ENCODE measurements at places on chromosomes 3 and 15.

DNA sequence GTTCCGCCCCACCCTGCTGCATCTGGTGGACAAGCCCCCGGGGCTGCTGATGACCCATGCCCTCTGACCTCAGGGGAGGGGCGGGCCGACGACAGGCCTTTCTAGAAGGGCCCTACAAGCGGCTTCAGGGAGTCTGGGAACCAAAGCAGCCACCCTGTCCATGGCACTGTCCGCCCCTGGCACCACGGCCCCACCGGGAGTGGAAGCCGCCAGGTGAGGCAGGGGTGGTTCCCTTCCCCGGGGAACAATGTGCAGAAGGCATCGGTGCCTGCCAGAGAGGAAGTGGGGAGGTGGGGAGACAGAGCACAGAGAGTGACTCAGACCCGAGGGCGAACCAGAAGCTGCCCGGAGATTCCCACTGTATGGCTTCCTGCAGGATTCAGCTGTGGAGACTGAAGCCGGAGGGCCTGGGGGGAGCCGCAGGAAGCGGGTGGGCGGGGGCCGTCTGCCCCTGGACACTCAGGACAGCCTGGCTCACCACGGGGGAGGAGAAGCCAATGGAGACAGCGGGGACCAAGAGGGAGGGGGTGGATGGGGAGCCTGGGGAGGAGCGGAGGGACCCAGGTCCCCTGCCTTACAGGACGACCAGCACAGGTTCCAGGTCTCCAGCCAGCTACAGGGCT is 134.0 kb downstream of the TPRA1 start:
- no peak for DNase-seq

DNA sequence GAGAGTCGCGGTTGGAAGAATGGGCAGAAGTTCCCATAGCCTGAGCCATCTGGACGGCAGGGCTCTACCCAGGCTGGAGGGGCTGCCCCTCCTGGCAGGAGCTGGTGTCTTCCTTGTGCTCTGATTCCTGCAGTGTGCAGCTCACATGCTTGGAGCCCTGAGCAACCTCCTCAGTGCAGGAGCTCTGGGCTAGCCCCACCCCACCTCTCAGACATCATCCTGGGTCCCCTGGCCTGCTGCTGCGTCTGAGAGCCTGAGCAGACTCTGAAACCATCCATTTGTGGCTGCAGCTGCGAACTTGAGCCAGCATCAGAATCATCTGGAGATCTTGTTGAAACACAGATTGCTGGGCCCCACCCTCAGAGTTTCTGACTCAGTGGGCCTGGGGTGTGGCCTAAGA is 42.8 kb downstream of the POMGNT2 start:
- no peak for DNase-seq

DNA sequence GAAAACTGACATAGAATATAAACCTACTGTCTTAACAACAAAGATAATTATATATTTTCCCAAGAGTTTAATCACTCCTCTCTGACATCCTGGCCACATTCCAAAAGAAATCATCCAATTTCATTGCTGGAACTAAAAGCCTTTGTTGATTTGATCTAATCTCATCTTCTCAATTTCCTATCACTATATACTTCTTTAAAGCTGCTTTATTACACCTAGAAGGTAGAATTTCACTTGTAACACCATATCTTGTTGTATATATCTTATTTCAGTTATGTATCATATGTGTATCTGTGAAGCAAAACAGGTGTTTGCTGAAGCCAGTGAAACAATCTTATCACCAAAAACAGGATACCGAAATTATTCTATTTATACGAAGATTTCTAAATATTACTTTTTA is 740.2 kb downstream of the ROBO1 start:
- no peak for DNase-seq

DNA sequence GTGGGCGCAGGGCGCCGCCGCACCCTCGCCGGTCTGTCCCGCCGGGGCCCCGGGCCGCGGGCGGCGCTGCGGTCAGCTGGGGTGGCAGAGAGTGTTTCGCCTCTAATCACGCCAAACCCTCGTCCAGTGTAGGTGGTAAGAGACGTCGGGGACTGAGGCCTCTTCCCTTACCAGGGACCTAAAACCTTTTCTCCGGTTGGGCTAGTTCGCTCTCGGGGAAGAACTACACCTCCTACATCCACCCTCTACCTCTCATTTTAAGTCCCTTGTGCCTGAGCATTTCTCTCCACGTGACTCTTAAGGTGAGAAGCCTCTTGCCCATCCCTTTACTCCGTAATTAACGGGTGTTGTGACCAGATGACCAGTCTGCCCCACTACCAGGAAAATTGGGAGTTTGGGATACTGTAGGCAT is 520 bp downstream of the TMEM42 start:
- peak; percentile 31 for DNase-seq

- DNase-seq, result peak; percentile 70
These were observed 146.6 kb downstream of the TBL1XR1 start for GRCh38 chr3:177050501-177051237.

- no peak for DNase-seq
These were observed 559.3 kb upstream of the GRM7 start for GRCh38 chr3:6301626-6302025.

- DNase-seq, result no peak
These were observed 320.9 kb upstream of the RASGRP1 start for GRCh38 chr15:38885471-38885952.

DNA sequence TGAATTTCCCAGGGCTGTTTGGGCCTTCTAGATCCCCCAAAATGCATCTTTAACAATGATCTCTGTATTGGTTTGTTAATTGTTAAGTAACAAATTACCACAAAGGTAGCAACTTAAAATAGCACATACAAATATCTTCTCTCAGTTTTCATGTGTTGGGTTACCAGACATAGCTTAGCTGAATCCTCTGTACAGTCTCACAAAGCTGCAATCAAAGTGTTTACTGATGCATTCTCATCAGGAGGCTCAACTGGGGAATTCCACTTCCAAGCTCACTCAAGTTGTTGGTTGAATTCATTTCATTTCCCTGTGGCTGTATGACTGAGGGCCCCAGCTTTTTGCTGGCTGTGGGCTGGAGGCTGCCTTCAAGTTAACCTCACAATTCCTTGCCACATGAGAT is 297.6 kb downstream of the RPLP1 start:
- DNase-seq, result no peak

- DNase-seq, result no peak
These were observed 110.7 kb upstream of the CDIN1 start for GRCh38 chr15:36468746-36469145.

DNA sequence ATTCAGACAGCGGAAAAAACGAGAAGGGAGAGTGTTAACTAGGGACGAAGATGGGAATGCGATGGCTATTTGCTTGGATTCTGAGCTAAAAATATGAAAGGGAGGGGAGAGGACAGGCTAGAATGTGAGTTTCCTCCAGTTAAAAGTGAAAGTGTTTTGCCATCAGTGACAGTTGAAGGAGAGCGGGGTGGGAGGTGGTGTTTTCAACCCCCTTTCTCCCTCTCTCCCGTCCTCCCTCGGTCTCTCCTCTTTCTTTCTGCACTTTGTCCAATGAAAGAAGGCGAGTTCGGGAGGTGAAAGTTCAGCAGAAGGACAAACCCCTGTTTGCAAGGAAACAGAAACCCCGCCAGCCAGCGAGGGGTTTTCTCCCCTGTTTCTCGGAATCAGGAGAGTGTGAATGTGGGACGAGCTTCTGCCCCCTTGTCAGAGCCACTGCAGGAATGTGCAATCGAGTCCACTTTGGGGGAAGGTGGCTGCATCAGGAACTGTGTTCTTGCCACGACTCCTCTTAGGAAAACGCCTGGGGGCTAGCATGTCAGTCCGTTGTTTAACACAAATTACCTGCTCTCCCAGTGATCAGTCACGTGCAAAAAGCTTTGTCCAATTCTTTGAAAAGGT is 975 bp upstream of the FOXP1 start:
- peak; percentile 70 for DNase-seq

DNA sequence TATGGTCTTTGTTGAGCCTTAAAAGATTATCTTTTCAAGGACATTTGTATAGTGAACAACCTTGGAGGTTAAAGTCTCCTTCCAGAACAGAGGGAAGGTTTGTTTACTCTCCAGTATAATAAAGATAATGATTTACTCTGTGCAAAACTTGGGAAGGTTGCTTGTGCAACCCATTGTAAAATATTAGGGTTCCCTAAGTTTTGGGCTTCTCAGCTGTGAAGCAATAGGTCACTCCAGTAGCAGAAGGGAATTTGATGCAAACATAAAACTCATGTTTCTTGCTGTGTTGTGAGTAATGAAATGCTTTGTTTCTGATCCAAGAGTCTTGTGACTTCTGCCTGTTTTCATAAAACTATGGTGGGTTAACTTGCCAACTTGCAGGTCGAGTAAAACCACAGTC is 177.5 kb downstream of the SUCNR1 start:
- DNase-seq, result no peak

GRCh38 chr3:42274266-42274665 is 8.3 kb upstream of the CCK start:
- no peak for DNase-seq

DNA sequence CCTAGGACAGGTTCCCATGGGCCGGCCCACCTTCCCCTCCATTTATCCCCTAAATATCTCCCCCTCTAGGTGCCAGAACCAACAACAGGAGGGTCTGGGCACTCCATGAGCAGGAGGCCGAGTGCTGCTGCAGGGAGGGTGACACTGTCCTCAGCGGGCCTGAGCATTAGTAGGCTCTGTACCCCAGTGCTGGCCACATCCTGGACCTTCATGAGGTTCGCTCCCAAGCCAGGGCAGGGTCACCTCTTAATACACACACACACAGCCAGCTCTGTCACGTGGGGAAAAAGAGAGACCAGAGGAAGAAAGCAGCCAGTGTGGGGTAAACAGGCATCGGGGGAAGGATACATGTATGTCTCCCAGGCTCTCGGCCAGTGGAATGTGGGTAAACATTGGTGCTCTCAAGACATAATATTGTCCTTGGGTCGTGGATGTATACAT is 27.9 kb upstream of the SEMA3F start:
- DNase-seq, result no peak

GRCh38 chr15:29805043-29805707 is 17.1 kb downstream of the TJP1 start:
- DNase-seq, result no peak

DNA sequence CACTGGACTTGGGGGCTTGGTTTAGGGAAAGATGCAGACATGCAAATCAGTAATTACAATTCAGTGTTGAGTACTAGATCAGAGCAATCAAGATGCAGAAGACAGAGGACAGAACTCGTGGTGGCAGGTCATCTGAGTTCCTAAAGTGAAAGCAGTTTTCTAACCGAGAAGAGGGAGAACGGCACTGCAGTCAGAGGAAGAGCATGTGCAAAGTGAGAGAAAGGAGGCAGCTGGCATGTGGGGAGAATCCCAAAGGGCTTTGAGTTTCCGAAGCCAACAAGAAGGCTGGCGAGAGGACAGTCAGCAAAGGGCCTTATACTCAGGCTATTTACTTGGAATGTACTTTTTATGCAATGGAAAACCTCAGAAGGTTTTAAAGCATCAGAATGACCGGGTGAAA is 87.0 kb downstream of the ANP32A start:
- no peak for DNase-seq

DNA sequence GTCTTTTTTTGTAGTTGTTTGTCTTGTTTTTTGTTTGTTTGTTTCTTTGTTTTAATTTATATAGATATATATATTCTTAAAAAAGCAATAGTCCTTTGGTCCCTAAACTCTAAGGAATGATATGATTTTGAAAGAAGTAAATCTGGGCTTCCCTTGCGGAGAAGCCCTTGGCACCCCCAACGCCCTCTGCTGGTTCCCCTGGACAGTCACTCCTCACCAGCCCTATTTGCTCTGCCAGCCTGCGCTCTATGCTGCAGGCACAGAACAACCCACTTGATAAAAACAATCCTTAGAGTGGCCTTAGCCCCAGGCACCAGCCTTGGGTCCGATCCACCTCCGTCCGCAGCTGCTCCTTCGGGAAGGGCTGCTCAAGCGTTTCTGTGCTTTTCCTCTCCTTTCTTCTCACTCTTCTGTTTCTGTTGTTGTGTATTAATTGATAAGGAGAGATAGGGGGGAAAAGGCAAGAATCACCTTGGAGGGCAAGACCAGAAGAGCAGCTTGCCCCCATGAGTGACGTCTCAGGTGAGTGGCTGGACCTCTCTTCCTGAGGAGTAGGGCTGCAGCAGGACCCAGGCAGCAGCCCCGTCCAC is 13.7 kb upstream of the PARP6 start:
- peak; percentile 7 for DNase-seq

DNA sequence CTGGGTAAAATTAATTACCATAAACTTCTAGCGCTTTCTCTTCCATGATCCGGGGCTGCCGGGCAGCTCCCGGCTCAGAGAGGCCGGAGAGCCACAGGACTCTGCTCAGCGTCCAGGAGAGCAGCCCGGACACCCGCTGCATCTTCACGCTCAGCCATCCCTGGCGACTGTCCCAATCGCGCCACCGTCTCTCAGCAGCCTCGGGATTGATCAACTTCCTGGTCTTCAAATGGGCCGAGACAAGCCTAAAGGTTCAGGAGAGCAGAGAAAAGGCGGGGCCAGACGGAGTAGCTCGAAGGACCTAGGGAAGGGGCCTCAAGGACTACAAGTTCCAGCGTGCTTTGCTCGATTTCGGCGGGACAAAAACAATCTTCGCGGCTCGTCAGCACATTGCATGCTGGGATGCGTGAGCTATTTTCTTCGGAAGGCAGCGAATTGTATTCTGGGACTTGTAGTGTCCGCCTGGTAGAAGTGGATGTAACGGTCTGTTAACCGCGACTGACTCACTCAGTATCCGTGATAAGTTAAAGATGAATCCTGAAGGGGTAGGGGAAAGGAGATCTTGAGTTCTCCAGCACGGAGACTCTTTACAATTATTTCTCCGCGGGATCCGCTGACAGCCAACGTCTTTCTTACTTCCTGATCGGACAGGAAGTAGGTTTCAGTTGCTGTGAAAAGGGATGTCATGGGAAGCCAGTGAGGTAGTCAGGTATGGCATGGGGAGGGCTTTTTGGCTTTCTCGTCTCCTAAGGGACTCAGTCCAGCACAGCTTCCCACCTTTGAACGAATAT is at the start of gene CIAO2A:
Gene CIAO2A, minus strand, starts transcription at position 212 of the 791 bp plus-strand sequence. Its CDS starts 70 bp downstream, at position 142.
- DNase-seq, result peak; percentile 99

GRCh38 chr3:171256445-171257250 is 203.6 kb downstream of the TNIK start:
- no peak for DNase-seq

- DNase-seq, result no peak
These were observed 45.3 kb upstream of the SLCO2A1 start for GRCh38 chr3:134074790-134075567.

GRCh38 chr15:87549296-87549695 is 707.2 kb downstream of the NTRK3 start:
- no peak for DNase-seq

GRCh38 chr3:159432682-159433340 is 555.8 kb upstream of the IL12A start:
- no peak for DNase-seq

GRCh38 chr3:123449997-123450604 is 1.2 kb upstream of the ADCY5 start:
- DNase-seq, result no peak

GRCh38 chr3:54755756-54756155 is 172.1 kb downstream of the LRTM1 start:
- no peak for DNase-seq

- DNase-seq, result no peak
These were observed 30.1 kb downstream of the BTD start for GRCh38 chr3:15631426-15632211.

All from hematopoietic multipotent progenitor cell treated with erythropoietin and hydrocortisone succinate and interleukin-3 and kit ligand, for 15 days (in vitro differentiated cells).